Thoracic aorta (tissue), 2 donors: ENCODE measurements at places on chromosomes 1 and 21. TPM values are rescaled to one million over a fixed set of nuclear protein-coding genes. Genes with fewer than 3 reads are reported as not detected.
A peak's percentile ranks its signal among the peaks of the same experiment; 100 is the strongest.

DNA sequence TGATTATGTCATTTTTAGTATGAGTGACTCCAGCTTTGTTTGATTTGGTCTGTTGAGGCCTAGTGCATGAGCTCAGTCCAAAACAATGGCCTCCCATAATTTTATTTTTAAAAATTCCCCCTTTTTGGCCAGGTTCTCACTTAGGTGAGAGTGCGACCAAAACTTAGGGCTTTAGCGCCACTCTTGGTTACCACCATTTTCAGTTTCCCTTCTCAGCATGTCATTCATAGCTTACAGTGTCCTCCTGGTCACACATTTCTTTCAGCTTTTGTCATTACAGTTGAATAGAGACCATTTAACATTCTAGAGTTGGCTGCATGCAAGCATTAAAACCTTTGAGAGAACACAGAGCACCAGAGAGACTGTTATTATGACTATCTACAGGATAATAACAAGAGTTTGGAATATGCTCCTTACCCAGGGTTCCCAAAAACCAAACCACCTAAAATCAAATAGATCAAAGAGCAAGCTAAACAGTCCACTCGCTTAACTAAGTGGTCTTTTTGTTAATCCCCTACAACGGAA is 85.4 kb downstream of the TLR5 start:
- no peak for DNase-seq
- no peaks in the 10 kb centered on the region for H3K27me3 ChIP-seq
- no peak overlapping the region for H3K27ac ChIP-seq
- no peak overlapping the region for H3K4me3 ChIP-seq

DNA sequence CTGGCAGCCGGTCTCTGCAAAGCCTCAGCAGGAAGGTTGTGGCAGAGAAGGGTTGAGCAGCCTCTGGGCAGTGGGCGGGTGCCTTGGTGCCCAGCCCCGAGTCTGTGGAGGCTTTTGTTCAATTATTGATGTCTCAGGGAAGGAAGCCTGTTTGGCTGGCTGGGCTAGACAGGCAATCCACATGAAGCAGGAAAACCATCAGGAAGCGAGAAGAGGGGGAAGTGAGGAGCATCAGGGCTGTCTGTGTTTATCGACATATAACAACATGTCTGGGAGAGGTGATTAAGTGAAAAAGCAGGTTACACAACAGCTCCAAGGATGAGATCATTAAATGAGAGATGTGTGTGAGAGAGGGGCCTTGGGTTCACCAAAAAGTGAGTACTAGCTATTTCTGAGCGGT is 105.4 kb downstream of the UBE2U start:
- H3K36me3 ChIP-seq = no peaks in the 10 kb centered on the region
- H3K4me3 ChIP-seq = no peak overlapping the region
- no peaks in the 10 kb centered on the region for H3K27me3 ChIP-seq
- no peaks in the 10 kb centered on the region for H3K4me1 ChIP-seq

DNA sequence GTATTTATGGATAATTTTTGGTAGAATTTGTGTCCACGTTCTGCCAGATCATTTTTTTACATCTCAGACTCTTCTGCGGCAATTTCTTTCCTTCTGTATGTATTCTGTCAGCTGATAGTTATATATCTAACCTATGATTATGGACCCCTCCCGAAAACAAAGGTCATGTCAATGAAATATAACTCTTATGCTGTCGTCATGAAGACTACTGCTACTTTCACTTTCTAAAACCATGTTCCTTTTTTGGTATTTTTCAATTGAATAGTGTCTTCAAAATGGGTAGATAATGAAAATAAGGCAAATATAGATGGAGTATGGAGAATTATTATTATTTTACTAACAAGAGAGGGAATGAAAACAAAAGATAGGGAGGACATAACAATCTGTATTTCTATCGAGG is 3.2 kb downstream of the ANGPTL1 start:
- peak overlapping the region; percentile 18 for H3K27ac ChIP-seq
- H3K4me1 ChIP-seq = peaks cover 6% of the 10 kb centered on the region
- H3K36me3 ChIP-seq = no peaks in the 10 kb centered on the region
- no peak for DNase-seq

DNA sequence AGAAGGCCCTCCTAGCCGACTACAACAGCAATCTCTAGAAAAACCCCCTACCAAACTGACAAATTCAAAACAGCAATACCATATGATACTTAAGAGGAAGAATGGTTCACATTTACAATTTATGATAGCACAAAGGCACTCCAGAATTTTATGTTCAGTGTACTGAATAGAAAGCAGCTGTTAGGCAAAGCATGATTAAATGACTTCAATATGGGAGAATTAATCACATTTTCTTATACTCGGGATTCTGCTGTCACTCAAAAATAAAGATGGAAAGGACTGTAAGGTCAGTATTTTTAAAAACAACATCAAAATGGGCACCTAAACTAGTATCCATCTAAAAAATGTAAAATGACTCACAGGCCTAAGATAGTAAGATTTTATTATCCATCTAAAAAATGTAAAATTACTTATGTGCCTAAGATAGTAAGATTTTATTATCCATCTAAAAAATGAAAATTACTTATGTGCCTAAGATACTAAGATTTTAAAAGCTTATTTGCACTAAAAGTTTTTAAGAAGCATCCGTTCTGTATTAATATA is 198.5 kb downstream of the SMYD3 start:
- no peak overlapping the region for H3K4me3 ChIP-seq
- DNase-seq = no peak
- no peaks in the 10 kb centered on the region for H3K4me1 ChIP-seq
- no peaks in the 10 kb centered on the region for H3K36me3 ChIP-seq
- H3K27me3 ChIP-seq = no peaks in the 10 kb centered on the region

APCS gene
- total RNA-seq = not detected

NHLH1 gene
- 0.14 TPM for total RNA-seq

C1QA gene
- total RNA-seq = 501 TPM

PHGDH gene
- 25.7 TPM for total RNA-seq
